ENCODE measurements at places on chromosomes 1 and 21.

DNA sequence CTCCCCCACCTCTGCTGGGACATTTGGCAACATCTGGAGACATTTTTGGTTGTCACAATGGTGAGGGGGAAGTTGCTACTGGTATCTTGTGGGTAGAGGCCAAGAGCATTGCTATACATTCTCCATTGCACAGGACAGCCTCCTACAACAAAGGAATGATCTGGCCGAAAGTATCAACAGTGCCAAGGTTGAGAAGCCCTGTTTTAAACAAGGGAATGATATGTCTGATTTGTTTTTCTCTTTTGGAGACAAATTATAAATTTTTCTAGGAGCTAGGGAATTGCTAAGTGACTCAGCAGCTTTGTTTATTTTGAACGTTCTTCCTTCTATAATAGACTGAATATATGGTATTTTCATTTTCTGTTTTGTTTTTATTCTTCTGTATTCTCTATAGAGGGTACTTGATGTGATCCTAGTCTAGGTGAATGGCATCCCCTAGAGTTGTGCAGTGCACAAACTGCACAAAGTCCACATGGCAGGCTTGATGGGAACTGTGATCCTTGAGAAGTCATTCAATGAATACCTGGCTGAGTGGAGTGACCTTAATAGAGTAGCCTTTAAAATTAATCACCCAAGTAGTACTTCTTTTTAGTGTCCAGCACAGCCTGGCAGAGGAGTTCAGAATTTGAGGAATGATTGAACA, 288.6 kb upstream of the USP24 start:
- no peak for DNase-seq

DNA sequence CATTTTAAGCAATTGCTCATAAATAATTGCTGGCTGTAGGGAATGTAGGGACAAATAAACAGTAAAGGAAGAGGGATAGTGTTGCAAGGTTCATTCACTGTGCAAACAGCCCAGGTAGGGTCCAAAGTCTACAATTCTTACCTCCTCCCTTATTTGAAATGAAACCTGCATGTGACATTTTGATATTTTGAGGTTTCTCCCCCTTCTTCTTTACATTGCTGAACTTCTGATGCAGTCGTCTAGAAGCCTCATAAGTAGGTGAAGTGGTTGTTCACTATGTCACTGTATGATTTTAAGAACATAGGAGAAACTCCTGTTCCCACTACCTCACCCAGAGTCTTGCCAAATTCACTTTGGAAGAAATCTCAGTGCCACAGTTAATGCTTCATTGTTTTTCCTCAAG, 16.1 kb downstream of the F5 start:
- no peak for DNase-seq

- no peak for DNase-seq
These were observed 21.2 kb downstream of the CEP170 start for GRCh38 chr1:243233908-243234307.

GRCh38 chr1:6842301-6842700, 57.0 kb downstream of the CAMTA1 start:
- no peak for DNase-seq

DNA sequence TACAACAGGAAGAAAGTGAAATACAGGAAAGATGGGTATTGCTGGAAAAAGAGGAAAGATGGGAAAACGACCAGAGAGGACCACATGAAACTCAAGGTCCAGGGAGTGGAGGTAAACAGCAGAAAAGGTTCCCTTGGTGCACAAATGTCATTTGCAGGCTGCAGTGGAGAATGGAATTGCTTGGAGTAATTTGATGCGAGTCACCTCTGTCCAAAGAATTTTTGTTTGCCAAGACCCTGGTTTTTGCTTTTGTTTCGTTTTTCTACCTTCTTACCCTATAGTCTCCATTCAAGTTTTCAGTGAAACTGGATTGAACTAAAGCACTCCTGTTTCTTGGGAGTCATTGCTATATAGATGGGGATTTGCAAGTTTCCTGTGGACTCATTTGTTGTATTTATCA, 464.3 kb downstream of the CAMTA1 start:
- DNase-seq: no peak

DNA sequence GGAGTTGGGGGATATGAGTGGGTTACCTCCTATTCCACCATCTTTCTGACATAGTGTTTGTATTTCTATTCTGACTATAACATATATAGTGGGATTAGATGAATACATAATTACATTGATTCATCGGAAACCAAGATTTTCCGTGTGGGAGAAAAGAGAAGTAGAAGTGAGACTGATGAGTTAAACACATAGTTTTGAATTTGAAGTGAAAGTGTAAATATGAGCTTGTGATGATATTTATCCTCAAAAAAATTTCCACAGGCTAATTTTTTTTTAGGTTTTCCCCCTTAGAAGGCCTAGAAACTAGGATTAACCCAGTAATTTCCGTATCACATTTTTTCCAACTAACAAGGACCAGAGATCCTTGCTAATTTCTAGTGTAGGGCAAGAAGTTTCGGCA, 6.9 kb downstream of the CD1B start:
- DNase-seq: no peak

GRCh38 chr1:232980986-232981560, 30.7 kb downstream of the NTPCR start:
- DNase-seq: no peak

GRCh38 chr1:210821615-210822014, 312.3 kb downstream of the KCNH1 start:
- no peak for DNase-seq

- DNase-seq: peak; percentile 92
These were observed at the start of gene EPS15 for GRCh38 chr1:51519048-51519864. Gene EPS15, minus strand, starts transcription at chr1:51519266. Its CDS starts 35 bp downstream, at chr1:51519231.

DNA sequence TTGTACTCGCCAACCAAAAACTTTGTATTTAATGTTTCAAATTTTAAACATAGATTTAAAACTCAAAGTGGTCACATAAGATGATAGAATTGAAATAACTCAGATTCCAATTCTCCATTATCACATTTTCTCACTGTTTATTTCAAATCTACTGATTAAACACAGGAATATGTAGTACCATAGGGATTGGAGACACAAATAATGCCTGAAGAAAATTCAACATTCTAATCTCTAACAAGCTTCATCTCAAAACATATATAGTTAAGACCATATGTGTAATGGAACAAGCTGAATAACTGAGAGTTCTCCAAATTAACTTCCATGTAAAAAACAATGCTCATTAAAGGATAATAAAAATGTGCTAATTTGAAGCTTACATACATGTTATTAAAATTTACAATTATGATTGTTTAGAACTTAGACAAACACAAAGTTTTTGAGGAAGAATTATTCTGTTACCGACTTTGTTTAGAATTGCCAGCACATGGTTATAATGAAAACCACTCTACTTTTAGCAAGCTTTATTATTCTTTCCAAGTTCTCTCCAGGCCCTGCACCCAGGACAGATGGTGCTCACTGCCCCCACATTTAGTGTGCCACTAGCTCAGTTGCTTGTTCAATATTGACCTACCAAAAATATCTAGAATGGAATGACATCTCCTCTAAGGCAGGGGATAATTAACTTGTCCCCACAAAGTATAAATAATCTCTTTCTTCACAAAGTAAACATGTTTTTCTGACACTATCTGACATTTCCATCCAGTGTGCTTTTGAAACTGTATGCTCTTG, 467.2 kb downstream of the TTLL7 start:
- DNase-seq: no peak

DNA sequence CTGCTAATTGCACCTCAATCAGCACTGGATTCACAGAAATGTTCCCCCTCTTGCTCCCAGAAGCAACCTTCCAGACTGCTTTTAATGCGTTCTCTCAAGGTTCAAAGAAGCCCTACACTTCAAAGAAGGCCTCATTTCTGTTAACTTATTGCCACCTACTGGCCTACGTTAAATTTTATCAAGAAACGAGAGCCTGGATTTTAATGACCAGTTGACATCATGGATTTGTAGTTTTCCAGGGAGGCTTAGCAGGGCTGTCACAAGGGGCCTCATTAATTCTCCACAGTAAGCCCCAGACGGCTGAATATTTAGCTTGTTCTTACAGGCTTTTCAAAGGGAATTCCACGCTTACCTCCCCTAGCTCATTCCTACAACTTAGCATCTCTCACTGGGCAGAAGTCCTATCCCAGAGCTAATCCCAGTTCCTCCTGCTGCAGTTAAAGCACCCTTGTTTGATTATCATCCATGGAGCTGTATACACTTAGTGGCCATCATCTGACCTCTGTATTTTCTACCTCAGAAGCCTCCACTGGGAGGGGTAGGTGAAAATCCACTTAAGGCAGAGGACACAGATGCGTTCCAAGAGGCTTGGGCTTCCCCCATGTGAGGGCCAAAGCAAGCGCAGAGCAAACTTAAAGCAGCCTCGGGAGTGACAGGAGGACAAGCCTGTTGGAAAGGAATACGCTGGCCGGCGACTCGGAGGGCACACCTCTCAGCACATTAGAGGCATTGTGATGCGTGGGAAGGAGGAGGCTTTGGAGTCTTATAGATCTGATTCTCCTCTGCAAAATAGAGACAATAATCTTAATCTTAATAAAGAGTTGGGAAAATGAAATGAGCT, 32.2 kb upstream of the CYP4X1 start:
- DNase-seq: no peak

GRCh38 chr1:178939338-178940067, 68.6 kb upstream of the ANGPTL1 start:
- no peak for DNase-seq

- DNase-seq: no peak
These were observed 333.6 kb upstream of the CAMK1G start for GRCh38 chr1:209249785-209250440.

- DNase-seq: no peak
These were observed 24.3 kb downstream of the RAP1GAP start for GRCh38 chr1:21644906-21645305.

- peak; percentile 47 for DNase-seq
These were observed 5.0 kb upstream of the SH3BGRL3 start for GRCh38 chr1:26274801-26275425.

DNA sequence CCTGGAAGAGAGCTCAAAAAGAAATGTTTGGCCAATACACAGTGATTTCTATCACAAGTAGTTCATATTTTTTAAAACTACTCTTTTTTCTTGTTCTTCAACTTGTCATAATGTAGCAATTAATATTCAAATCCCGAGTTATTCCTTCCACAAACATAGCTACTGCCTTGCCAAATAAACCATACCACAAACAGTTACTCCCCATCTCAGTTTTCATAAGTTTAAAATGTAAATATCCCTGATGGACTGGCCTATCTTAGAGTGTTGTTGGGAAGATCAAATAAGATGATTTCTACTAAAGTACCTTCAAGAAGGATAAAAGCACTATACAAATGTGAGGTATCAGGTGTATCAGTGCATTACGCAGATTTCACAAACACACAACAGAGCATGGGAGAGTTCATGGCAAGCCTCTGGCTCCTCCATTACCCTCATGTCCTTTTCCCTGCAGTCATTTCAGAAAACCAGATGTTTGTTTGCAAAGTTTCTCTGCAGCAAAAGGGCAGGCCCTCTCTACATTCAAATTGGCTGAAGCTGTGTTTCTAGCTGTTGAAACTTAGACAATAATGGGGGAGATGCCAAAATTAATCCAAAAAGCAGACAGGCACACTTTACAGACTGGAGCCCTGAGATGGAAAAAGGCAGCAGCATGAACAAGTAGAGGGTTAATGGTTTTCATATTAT, 16.1 kb downstream of the WLS start:
- no peak for DNase-seq

GRCh38 chr1:109716570-109717090, 4.6 kb downstream of the GSTM5 start:
- no peak for DNase-seq

GRCh38 chr1:230424391-230425251, 1.5 kb downstream of the PGBD5 start:
- no peak for DNase-seq

GRCh38 chr1:77825131-77825709, 45.8 kb downstream of the MIGA1 start:
- DNase-seq: no peak

- no peak for DNase-seq
These were observed 4.5 kb downstream of the TBX15 start for GRCh38 chr1:118983558-118984041.

DNA sequence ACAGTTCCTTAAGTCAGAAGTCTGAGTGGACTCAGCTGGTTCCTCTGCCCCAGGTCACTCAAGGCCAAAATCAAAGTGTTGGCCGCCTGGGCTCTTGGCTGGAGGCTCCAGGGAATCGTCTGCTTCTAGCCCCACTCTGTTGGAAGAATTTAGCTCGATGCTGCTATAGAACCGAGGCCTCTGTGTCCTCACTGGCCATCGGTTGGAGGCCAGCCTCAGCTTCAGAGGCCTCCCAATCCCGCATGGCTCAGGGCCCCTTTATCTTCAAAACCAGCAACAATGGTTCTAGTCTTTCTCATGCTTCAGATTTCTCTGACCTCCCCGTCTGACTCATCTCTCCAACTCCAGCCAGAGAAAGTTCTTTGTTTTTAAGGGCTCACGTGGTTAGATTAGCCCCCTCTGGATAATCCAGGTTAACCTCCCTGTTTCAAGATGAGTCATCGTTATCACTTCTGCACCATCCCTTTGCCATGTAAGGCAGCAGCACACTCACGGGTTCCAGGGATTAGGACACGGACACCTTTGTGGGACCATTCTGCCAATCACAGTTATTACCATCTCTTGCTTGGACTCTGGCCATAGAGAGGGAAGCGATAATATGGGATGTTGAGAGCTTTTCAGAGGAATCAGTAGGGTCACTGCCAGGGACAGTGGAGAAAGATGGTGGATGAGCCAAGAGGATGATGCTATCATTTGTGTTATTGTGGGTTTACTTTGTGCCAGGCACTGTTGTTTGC, 13.6 kb downstream of the FHAD1 start:
- no peak for DNase-seq

DNA sequence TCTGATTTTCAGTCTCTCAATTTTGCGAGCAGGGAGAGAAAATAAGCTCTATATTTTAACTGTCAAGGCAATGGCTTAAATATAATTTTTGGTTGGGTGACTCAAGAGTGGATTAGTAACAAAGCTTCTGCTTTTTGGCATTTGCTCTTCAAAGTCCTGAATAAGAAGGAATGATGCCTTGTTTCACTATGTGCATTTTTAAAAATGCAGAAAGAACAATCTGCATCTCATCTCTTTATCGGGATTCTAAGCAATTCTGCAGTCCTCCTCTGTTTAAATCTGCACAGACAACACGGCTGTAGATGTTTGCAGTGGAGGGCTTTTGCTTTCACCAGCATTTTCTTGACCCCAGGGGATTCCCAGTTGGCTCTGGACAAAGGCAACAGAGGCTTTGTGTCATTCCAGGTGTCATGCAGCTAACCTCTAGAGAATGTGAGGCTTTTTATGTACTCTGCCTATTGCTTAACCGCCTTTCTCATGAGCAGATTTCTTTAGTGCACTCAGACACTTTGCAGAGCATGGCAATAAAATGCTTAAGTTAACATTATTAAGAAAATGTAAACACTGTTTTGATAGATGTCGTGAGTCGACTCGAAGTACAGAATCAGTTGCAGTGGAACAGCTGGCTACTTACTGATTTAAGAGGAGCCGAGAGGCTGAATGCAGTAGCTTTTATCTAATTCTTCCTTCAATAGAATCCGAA, 783.2 kb upstream of the NEGR1 start:
- DNase-seq: no peak

DNA sequence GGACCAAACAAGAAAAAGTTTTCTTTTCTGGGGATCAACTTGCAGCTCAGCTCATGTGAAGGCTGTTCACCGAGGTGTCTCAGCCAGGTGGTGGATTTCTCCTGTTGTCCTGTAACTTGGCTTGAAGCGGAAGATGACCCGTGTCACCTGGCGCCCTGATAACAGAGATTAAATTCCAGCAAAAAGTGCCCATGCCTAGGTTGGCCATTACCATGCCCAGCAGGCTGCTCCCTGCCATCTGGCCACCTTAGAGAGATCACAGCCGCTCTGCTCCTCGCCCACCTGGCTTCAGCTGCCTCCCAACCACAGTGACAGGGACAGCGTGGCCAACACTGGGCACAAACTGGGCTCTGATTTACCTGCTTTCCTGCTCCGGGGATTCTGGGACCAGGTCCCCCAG, 149.5 kb downstream of the ZBTB18 start:
- no peak for DNase-seq

Data from stimulated activated CD8-positive, alpha-beta memory T cell treated with anti-CD3 and anti-CD28 coated beads, Interleukin-4, amount 100 ng/mL, for 48 hours (primary cell).